ENCODE measurements at places on chromosomes 5 and 9.

DNA sequence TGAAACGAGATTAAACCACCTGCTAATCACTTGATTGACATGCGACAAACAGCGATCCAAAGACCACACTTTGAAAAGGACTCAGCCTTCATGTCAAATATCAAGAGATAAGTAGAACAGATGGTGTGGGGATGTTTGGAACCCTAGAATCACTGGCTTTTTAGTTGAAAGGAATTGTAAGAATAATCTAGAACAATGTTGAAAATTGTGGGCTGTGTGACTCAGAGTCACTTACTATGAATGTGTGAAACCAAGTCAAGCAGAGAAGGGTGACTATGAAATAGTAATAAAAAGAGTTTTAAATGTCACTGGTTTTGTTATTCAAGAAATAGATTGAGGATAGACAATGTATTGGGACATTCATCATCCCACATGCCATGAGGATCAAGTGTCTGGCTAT is 14.1 kb upstream of the C1QTNF3 start:
- DNase-seq = no peak

GRCh38 chr5:180670586-180671359 is 21.4 kb upstream of the FLT4 start:
- no peak for DNase-seq

DNA sequence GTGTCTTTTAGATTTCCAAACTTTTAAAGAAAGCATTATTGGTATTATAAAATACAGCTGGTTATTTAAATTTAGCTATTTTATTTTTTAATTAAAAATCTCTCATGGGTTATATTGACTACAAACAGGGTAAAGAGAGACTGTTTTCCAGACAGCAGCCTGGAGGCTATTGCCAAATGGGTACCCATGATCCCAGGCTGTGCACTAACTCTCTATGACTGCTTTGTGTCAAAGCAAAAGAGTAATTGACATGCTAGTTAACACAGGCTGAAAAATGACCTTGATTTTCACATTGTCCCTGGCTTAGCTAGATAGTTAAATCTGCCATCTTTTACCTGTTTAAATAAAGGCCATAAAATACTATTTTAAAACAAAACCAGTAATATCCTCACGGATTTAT is 589.7 kb downstream of the ANXA1 start:
- no peak for DNase-seq

- no peak for DNase-seq
Measured at GRCh38 chr9:18969128-18969527, 63.9 kb downstream of the SAXO1 start.

DNA sequence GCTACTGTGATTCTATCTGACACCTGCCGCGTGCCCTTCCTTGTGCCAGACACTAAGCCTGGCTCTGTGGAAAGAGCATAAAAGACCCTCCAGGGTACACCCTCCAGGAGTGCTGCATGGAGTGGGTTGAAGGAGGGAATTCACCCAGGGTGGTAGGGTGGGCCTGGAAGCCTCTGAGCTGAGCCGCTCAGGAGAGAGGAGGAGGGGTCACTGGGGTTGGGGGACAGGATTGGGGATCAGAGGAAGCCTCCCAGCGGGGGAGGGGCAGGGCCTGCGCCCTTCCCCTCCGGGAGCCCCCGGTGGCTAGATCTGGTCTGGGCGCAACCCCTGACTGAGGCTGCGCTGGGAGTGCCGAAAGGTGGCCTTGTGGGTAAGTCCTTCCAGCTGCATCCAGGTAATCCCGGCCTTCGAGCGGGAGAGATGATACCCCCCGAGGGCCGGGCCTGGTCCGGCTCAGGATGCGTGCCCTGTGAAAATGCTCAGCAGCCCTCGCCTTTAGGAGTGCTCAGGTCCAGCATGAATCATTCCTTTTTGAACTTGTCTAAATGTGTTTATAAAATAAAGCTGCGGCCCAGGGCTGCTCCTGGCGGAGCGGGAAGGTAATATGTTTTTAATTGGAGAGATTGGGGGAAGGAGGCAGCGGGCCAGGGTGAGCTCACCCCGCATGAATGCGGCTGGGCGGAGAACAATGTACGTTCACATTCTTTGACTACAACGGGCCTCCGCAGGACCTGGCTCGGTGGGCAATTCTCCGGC is 118.1 kb upstream of the SMIM23 start:
- DNase-seq = no peak

DNA sequence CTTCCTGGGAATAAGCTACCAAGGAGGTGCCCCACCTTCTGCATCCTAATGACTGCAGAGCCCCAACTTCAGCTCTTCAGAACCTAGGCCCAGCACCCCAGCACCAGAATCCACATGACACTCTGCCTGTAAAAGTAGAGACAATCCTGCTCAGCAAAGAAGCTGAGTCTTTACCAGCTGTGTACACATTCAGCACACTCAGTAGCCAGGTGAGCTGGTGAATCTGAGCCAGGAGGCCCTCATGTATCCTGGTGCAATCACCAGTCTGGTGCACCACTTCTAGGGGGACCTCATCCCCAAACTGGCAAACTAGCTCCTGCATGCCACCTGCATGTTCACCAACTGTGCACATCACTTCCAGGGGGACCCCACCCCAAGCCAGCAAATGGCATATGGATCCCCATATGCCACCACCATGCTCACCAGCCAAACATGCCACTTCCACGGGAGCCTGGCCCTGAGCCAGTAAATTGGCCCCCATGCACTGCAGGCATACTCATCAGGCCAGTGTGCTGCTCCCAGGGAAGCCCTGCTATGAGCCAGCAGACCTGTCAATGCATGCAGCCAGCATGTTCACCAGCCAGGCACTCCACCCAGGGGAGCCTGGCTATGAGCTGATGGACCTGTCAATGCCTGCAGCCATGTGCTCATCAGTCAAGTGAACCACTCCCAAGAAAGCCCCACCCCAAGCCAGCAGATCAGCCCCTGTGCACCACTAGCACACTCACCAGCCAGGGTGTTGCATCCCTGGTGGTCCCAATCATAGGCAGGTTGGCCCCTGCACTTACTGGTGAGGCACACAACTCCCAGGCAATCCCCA is 15.6 kb upstream of the BTNL9 start:
- no peak for DNase-seq

- DNase-seq = no peak
Measured at GRCh38 chr5:142219146-142219545, 105.7 kb downstream of the SPRY4 start.

- DNase-seq = no peak
Measured at GRCh38 chr9:131728961-131729360, 10.9 kb downstream of the RAPGEF1 start.

GRCh38 chr9:120434532-120434931 is 145.4 kb downstream of the CDK5RAP2 start:
- DNase-seq = no peak

- no peak for DNase-seq
Measured at GRCh38 chr9:69195668-69196067, 21.6 kb downstream of the TJP2 start.

DNA sequence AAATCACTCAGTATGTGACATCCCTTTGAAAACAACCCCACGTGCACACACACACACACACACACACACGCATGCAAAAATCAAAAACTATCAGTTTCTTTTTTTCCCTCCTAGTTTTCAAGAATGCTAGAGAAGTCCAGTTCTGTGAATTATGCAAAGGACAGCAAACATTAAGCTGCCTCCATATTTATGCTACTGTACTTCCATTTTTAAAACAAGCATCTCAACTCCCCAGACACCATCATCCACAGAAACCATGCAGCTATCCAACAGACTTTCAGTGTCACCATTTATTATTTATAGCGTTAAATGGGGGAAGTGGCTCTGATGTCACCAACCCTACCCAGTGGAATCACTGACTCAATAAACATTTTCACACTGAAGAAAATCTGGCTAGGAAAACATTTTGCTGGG is 1.6 kb downstream of the FBXW11 start:
- DNase-seq = no peak

DNA sequence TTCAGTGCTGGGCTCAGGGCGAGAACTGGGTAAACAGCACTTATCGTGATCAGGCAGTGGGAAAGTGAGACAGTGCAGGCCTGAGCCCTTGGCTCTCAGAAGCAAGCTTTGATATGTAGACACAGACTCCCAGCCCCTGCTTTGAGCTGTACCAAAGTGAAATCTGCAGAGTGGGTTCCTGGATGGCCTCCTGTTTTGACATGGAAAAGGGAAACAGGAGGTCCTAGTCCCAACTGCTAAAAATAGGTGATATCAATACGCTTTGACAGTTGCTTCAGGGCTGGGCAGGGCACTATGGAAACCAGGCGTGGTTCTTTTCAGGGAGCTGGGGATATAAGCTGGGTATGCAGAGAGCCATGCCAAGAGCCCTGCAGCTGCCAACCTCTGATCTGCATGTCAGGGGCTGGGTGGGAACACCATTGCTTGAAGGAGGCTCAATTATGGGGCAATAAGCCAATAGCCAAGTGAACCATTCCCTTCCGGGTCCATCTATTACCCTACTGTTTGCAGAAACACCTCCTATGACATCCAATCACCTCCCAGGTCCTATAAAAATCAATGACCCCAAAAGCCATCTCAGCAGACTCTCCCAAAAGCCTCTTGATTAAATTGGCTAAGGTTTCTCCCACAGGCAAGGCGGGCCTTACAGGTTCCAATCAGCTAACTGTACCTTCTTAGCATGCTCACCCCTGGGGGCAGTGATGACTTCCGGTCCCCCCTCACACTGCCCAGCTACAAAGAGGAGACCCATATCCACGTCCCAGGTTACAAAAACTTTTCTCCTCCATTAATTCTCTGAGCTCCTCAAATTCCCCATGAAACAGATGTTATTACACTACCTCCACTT is 45.8 kb downstream of the EPB41L4B start:
- DNase-seq = no peak

- no peak for DNase-seq
Measured at GRCh38 chr5:77426670-77427069, 65.4 kb downstream of the WDR41 start.

DNA sequence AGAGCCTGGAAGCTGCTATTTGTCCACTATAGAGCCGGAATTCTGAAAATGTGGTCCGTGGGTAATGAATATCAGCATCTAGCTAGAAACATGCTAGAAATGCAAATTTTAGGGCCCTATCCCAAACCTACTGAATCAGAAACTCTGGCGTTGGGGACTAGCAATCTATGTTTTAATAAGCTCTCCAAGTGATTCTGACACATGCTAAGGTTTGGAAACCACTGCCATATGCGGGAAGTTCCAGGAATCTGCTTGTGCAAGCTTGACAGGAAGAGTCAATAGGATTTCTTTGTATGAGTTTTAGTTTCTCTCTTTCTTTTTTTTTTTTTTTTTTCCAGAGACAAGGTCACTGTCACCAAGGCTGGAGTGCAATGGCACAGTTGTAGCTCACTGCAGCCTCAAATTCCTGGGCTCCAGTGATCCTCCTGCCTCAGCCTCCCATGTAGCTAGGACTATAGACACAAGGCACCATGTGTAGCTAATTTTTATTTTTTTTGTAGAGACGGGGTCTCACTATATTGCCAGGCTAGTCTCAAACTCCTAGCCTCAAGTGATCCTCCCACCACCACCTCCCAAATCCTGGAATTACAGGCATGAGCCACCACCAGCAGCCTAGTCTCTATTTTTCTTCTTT is 26.4 kb upstream of the CARNMT1 start:
- DNase-seq = no peak

DNA sequence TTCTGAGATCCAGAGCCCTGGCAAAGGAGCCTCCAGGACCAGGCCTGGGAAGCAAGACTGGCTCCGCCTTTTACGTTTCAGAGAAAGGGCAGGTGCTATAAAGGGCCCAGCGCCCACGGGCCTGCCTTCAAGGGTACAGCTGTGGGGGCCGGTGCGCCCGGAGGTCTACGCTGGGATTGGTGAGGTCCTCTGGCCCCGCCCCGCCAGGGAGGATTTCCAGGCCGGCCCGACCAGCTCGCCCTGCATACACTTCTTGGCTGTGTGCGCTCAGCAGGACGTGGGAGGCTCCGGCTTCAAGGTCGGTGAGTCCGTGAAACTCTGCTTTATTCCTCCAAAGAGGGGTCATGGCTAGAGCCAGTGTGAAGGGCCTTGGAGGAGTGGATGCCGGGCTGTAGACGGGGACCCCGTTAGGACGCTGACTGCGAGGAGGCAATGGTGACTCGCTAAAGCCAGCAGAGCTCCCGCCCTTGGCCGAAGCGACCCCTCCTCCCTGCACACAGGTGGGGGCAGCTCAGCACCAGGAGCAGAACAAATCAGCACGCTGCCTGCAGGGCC is at the start of gene CKMT2:
Gene CKMT2 (plus strand): TSS at position 243 of the 555 bp plus-strand sequence. CDS start 17,811 bp downstream, outside the sequence.
- DNase-seq = no peak

DNA sequence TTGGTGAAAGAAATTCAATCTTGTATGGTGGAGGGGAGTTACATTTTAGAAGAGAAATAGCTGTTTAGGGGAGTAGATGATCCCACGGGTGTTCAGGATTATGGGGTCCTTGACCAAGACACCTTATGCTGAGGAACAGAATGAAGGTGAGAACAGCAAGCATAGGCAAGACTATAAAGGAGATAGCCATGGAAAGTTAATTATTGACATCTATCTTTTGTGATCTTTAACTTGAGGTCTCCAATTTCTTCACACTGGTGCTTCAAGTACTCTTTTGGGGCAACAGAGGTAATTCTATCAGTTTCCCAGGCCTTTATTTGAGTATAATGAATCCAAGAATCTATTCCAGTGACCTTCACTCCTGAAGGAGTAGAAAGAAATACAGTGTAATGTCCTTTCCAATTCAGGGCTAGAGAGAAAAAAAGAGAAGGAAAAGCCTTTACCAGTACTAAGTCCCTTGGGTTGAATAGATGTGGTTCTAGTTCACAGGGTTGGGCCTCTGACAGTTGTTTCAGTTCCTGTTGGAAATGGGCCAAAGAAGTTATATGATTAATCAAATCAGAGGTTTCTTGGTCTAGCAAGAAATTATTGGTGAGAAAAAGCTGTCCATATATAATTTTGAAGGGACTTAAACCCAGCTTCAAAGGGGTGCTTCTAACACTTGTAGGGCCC is 2104.1 kb upstream of the ACO1 start:
- no peak for DNase-seq

GRCh38 chr9:130311408-130312140 is 46.0 kb downstream of the HMCN2 start:
- DNase-seq = no peak

DNA sequence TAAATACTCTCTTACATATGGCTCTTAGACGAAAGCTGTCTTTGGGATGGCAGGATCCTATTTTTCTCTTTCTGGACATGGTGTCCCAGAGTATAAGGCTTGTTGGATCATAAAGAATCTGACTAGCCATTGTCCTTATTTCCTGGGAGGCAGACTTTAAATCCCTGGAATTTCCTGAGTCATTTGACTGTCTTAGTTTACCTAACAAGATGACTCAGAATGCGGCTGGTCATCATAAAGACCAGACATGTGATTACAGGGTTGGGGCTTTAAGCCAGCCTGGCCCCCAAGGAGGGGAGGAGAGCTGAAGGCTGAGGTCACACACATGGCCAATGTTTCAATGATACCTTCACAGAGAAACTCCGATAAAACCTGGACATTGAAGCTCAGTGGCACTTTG is 37.2 kb downstream of the FAM240B start:
- DNase-seq = no peak

DNA sequence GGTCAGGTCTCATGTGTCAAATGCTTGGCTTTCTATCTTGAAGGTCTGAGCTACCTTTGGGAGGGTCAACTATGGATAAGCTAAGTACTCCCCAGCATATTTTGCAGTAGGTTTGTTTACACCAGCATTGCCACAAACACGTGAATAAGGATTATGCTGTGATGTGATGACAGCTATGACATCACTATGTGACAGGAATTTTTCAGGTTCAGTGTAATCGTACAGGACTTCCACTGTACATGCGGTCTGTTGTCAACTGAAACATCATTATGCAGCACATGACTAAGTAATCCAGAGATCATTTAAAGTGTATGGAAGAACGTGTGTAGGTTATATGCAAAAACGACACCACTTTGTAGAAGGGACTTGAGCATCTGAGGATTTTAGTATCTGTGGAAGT is 104.0 kb downstream of the FSTL4 start:
- no peak for DNase-seq

GRCh38 chr5:150758531-150759333 is at the start of gene DCTN4:
Gene DCTN4, minus strand, starts transcription at chr5:150759017. Its CDS starts 24 bp downstream, at chr5:150758993.
- peak; percentile 86 for DNase-seq
